Hepatocyte (in vitro differentiated cells): ENCODE measurements at places on chromosomes 13 and 19. TPM values are rescaled to one million over a fixed set of nuclear protein-coding genes. Genes with fewer than 3 reads are reported as not detected.

Gene DOCK6
- 36.8 and 43.7 TPM in 2 replicates for polyA plus RNA-seq

Gene CYP4F22
- polyA plus RNA-seq = not detected in 2 replicates

Gene EXOC3L2
- polyA plus RNA-seq = 0.13 TPM in 1 of 2 replicates, not detected in the other

Gene CCDC124
- 97.7 and 105 TPM in 2 replicates for polyA plus RNA-seq

Gene ZNF418
- 2.8 and 3.2 TPM in 2 replicates for polyA plus RNA-seq

Gene NLRP11
- not detected in 2 replicates for polyA plus RNA-seq

DNA sequence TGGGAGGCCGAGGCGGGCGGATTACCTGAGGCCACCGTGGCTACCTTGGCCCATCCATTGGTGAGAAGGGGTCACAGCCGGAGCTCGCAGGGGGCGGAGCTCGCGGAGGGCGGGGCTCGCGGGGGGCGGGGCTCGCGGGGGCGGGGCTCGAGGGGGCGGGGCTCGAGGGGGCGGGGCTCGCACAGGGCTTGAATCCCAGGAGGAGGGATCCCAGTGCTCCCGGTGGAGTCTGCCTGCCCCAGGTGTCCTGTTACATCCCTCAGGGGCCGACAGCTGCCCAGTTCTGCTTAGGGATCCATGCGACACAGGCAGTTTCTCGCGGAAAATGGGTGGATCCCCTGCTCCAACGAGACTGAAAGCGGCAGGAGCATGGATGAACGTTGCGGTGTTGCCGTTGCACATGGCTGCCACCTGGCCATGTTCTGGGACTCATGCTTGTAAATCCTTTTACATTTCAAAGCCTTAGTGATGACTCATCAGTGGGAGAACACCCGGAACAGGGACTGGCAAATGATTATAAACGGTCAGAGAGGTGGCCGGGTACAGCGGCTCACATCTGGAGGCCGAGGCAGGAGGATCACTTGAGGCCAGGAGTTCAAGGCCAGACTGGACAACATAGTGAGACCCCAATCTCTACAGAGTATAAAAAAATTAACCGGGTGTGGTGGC is 25.1 kb downstream of the TMPRSS9 start:
- H3K36me3 ChIP-seq = no peaks in the 10 kb centered on the region
- H3K27me3 ChIP-seq = no peaks in the 10 kb centered on the region
- H3K4me1 ChIP-seq = no peaks in the 10 kb centered on the region
- no peak overlapping the region for H3K27ac ChIP-seq
- no peak overlapping the region for H3K4me3 ChIP-seq

- H3K27me3 ChIP-seq = no peaks in the 10 kb centered on the region
- no peak overlapping the region for H3K4me3 ChIP-seq
- H3K36me3 ChIP-seq = no peaks in the 10 kb centered on the region
Measured at GRCh38 chr13:37460166-37460565, 138.4 kb downstream of the POSTN start.
